ENCODE measurements at places on chromosomes 6 and 20.

DNA sequence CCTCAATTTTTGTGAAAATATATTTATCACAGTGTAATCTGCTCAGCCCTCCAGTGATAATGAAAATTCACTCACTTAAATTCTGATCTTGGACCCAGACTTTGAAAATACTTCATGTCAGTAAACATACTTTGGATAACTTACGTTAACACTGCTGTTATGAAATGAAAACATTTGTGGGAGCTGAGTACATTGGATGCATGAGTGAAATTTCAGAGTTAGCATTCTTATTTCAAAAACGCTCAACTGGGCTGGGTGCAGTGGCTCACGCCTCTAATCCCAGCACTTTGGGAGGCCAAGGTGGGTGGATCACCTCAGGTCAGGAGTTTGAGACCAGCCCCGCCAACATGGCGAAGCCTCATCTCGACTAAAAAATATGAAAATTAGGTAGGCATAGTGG lies 196.4 kb downstream of the UTRN start:
- no peak for DNase-seq

- DNase-seq, result no peak
Observed at GRCh38 chr6:67916399-67916798, 718.7 kb upstream of the ADGRB3 start.

GRCh38 chr6:53119349-53119748 lies 29.3 kb downstream of the GCM1 start:
- DNase-seq, result no peak

GRCh38 chr6:138162955-138163575 lies 1.3 kb downstream of the ARFGEF3 start:
- no peak for DNase-seq

DNA sequence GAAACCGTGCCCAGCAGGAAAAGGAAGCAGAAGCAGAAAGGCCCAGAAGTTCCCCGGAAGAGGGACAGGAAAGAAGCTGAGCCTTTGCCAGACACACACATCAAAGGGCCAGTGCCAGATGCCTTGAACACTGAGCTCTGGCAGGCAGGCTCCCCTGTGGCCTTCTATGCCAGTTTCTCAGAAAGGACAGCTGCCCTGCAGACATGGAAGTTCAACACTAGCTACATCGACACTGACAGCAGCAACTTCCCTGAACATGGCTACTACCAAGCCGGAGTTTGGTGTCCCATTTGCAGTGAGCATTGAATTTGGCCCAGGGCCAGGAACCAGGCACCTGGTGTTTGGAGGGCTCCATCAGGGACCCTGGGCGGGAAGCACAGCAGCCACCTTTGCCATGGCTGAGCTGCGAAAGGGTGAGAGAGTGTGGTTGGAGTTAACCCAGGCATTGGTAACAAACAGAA lies 8.0 kb upstream of the RAET1E start:
- DNase-seq, result no peak

- DNase-seq, result no peak
Observed at GRCh38 chr20:36238760-36239159, 2.5 kb downstream of the AAR2 start.

GRCh38 chr20:21322921-21323331 lies 19.8 kb downstream of the XRN2 start:
- no peak for DNase-seq

DNA sequence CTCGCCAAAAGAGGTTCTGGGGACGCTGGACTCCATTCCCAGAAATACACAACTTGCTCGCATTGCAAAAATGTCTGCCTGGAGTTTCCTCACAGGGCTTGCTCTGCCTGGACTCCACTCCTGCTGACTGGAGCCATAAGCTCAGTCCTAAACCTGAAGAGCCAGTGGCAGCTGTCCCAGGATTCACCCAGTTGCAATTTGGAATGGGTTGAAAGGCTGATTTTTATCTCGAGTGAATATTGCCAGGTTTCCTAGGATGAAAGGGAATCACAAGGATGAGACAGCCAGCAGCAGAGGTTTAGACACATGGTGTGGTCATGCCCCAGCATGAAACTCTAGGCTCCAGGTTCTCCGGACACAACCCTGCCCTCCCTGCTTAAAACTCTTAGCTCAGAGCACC lies 223.3 kb downstream of the BMP7 start:
- no peak for DNase-seq

DNA sequence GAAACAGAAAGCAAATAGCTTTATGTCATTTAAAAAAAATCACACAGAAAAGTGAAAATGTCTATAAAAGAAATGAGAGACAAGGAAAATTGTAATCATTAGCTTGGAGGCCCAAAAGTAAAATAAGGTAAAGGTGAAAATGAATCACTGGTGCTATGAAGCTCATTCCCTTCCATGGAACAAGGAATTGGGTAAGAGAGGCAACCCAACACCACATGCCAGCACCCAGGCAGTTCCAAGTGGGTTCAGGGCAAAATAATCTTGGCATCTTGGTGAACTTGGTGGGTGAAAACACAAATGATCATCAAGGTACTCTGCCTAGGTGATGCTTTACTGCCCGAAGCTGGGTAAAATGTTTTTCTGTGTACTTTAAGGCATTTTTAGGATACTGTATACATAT lies 16.7 kb downstream of the CST4 start:
- DNase-seq, result no peak

DNA sequence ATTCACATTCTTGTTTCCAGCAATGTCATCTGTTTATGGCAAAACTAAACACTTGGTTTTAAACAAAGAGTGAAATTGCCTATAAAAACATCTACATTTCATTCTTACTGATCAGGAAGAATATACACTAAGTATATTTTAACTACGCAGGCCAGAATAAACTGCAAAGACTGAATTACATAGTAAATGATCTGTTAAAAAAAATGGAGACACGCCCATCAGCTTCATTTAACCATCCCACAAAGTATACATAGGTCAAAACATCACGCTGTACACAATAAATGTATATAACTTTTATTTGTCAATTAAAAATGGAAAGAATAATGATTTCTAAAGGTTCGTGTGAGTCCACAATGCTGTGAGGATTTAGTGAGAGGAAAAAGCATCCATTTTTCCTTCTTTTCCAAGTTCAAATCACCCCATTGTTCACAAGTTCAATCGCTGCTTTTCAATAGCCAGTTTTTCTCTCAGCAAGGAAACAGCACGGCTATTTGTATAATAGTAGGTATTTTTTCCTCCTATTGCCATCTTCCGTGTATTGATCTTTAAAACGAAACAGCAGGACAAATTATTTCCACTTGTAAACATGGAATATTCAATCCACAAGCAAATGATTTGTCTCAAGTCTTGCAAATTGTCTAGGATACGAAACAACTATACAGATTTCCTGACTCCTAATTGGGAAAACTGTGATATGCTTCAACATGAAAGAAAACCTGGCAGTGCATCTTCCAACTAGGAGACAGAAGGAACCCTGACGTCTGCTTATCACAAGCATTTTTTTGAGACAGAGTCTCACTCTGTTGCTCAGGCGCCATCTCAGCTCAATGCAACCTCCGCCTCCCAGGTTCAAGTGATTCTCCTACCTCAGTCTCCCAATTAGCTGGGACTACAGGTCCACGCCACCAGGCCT lies 10.6 kb downstream of the SFT2D1 start:
- no peak for DNase-seq

GRCh38 chr6:106334646-106335448 lies 9.3 kb upstream of the ATG5 start:
- peak; percentile 80 for DNase-seq

GRCh38 chr20:58854638-58855471 lies 2.3 kb downstream of the GNAS start:
- DNase-seq, result no peak

DNA sequence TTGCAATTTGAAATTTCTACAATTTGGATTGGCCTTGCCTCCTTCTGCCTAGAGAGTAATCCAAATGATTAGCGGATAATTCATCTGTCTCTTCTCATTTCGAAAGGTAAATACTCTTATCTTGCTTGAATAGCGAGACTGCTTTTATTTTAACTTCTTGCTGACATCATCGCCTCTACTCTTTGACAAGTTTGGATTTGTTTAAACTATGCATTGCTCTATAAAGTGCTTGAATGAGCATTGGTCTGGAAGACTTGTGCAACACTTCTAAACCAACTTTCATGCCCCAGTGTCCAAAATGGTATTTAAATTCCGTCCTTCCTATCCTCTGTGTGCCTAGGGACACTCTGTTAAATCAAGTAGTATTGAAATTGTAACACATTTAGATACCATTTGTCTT lies 384.1 kb upstream of the SLC35B3 start:
- no peak for DNase-seq

- no peak for DNase-seq
Observed at GRCh38 chr6:88371480-88371879, 205.3 kb upstream of the CNR1 start.

GRCh38 chr20:6623989-6624388 lies 143.5 kb upstream of the BMP2 start:
- DNase-seq, result peak; percentile 13

- peak; percentile 71 for DNase-seq
Observed at GRCh38 chr6:2795956-2796355, 30.8 kb downstream of the WRNIP1 start.

DNA sequence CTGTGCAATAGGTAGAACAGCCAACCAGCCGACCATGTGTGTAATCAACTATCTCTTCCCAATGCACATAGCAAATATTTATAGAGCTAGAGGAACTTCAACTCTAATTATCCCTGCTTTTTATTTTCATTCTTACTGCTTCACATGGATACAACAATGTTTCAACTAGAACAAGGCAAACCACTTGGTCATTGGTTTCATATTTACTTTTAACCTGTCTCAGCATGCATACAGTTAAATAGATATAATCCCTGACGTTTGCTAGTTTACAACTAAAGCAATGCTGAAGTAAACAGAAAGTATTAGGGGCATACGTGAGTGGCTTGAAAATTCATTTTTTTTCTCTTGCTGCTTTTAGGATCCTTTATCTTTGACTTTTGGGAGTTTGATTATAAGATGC lies 318.5 kb upstream of the MAP3K7 start:
- no peak for DNase-seq

DNA sequence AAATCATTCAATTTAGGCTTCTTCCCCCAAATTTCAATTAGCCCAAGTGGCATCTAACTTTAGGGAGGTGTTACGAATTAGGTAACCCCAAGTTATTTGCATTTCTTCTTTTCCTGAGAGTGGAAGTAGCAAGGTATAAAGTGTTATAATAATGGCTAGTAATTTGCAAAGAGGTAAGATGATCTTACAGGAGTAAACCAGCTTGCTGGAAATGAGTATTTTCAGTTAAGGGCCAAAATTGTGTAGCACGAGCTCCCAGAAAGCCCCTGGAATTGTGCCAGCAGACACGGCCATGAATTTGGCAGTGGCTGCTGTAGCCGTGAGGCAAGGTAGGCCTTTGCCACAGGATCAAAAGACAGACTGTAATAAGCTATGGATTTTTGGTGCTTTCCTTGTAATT lies 38.0 kb downstream of the CITED2 start:
- DNase-seq, result peak; percentile 20

DNA sequence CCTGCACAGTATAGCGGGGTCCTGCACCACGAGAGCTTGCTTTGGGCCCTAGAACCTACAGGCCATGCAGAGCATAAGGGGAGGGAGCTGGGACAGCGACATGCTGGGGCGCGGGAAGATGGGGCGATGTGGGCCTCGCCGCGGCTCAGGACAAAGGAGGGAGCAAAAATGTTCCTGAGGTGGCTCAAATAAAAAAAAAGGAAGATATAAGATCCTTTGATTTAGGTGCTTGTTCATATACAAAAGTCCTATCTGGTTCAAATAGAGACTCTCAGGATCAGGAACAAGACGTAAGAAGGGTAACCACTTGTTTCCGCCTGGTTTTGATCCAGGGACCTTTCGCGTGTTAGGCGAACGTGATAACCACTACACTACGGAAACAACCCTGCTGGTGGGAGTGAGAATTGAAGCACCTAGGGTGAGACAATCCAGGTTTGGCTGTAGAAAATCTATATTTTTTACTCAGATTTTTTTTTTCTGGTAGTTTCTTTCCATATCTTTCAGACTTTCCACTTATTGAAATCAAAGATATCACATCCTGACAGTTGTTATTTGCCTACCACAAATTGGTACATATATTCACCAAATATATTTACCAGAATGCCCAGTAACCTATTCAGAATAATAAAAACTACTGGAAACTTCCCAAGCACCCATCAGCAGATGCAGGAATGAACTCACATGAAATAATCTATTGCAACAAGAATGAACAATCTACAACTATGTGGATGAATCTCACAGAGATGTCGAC lies 177.9 kb upstream of the ZNF184 start:
- peak; percentile 89 for DNase-seq

- DNase-seq, result no peak
Observed at GRCh38 chr6:43243664-43244321, 512 bp downstream of the TTBK1 start.

- DNase-seq, result no peak
Observed at GRCh38 chr6:87982134-87982533, 65.5 kb upstream of the SPACA1 start.

DNA sequence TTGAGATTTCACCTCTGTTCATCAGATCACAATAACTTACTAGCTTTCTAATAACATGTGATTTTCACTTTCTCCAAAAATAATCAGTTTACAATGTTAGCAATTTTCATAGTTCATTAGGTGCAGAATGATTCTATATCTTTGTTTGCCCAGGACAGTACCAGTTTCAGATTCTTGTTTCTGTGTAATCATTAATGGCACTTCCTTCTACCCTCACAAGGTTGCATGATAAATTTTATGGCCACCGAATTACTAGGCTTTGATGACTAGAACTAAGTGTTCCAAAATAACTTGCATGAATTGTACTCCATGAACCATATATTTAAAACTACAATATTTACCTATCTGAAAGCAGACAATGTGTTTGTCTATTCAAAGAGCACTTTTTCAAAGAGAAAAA lies 442.3 kb downstream of the EPHA7 start:
- DNase-seq, result no peak

DNA sequence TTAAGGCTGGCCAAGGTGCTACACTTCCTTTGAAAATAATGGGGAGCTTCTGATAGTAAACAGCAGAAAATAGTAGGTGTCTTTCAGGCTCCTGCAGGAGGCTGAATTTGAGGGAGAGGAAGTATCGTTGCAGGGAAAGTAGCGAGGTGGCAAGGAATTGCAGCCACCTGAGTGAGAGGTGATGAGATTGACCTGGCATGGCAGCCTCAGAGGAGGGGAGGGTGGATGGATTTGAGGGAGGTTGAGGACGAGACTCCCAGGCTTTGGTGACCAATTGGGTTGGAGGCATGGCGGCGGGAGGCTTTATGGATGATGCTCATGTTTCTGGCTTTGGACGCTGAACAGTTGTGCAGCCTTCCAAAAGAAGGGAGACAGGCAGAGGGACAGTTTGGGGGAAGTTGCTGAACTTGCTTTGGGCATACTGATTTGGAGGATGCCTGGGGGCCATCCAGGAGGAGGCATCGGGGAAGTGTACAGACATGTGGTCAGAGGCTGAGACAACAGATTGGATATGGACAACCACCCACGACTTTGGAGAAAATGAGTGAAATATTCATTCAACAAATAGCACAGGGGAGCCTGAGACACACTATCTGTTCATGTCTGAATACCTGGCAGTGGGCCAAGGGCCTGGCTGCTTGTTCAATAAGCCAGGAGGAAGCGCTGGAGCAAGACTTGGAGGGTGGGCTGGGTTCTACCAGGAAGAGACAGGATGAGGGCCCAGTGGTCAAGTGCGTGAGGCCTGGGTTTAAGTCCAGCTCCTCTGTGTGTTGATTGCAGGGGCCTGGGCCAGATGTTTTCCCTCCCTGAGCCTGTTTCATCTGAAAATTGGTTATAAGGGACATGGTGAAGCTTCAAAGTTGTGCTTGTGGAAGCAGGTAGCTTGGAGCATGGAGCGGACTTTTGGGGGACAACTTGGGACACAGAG lies 113.2 kb downstream of the CEBPB start:
- DNase-seq, result peak; percentile 67

GRCh38 chr6:139515511-139515910 lies 141.1 kb upstream of the CITED2 start:
- no peak for DNase-seq

- DNase-seq, result no peak
Observed at GRCh38 chr6:108656836-108657235, 96.1 kb downstream of the FOXO3 start.

Measured in hematopoietic multipotent progenitor cell treated with erythropoietin and hydrocortisone succinate and interleukin-3 and kit ligand, for 4 days (in vitro differentiated cells).